ENCODE measurements at places on chromosomes 11 and 22.

- no peak for DNase-seq
These were observed 256.3 kb upstream of the ARHGAP20 start for GRCh38 chr11:110968348-110969062.

DNA sequence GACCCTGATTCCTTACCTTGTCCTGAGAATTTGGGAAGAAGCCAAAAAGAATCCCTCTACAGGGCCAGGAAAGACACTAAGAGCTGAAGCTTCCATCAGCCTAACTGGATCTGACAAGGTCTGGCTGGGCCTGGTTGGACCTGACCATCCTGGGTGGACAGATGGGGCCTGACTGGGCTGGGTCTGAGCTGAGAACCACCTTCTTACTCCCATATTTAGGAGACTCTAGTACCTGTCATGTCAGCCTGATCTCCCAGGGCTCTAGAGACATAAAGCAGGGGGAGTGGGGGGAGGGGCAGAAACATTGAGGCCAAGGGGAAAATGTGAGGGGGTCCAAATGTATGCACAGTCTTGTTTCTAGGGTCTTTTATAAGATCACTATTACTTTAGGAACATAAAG is 129.9 kb downstream of the BUD13 start:
- DNase-seq = no peak

DNA sequence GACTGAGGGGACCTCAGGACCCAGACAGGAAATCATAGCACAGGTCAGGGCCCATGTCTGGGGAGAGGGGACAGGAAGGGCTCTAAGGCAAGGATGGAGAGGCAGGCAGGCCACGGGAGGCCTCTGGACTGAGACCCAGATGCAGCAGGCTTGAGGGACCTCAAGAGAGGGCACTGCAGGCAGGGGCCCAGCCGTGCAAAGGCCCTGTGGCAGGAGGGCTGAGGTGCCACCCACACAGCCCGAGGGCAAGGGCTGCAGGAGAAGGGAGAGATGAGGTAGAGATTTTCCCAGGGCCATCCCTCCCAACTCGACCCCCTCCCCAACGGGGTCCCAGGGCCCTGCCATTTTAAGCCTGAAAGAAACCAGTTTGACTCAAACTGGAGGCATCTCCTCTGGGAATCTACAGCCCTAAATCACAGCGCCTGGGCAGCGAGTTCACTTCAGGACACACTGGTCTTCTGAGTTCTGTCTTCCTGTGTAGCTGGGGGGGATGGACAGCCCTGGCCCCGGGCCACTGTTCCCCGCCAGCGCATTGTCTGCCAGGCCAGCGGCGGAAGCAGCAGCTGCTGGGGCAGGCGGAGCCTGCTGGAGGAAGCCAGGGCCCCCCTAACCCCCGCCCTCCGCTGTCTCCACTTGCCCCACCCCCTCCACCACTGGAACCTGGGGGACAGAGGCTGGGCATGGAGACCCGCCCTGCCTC is 20.3 kb upstream of the WNT7B start:
- peak; percentile 56 for DNase-seq

DNA sequence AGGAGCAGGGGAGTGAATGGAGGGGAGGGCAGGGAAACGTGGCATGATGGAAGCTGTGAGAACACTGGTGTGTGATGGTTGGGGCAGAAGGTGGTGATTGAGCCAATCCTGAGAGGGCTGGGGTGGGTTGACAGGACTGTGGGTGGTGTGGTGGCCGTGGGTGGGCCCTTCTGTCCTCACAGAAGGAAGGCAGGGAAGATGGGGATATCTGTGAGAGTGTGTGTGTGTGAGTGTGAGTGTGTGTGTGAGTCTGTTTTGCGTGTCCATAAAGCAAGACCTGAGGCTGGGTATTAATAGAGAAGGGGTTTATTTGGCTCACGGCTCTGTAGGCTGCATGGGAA is 13.0 kb downstream of the TPCN2 start:
- DNase-seq = no peak

DNA sequence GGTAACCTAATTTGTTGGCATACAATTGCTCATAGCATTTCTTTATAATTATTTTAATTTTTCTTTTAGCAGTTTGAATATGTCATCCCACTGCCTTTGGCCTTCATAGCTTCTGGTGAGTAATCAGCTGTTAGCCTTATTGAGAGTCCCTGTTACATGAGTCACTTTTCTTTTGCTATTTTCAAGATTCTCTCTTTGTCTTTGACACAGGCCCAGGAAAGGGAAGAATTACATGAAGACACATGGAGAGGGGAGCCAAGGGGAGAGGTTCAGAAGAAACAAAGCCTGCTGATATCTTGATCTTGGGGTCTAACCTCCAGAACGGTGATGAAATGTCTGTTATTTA is 418.2 kb downstream of the METTL15 start:
- DNase-seq = no peak

DNA sequence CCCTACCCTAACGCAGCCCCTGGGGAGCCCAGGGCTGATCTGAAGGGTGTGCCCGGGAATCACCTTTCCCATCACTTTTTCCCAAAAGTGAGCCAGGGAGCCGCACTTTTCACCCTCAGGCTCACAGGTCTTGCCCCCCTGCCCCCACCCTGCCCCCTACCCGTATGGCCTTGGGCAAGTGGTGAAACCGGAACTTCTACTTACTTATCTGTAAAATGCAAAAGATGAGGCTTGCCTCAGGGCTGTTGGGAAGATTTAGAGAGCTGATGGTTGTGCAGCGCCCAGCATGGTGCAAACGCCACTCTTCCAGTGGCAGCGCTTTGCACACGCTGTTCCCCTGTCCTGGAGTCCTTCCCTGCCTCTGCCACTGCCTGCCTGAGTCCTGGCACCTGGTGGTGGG is 8.0 kb downstream of the SYT12 start:
- no peak for DNase-seq

DNA sequence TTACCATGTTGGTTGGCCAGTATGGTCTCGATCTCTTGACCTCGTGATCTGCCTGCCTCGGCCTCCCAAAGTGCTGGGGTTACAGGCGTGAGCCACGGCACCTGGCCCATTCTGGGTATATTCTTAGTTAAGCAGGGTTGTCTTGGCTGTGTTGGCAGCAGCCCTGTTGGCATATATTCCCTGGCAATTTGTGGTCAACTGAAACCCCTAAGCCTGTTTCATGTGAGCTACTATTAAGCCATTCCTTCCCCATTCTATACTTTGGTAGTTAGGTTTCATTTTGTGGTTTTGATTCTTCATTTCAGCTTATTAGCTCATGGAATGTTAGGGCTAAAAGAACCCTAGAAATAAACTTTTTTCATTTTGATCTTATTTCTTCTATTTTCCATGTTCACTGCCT is 22.2 kb upstream of the IL18BP start:
- DNase-seq = no peak

DNA sequence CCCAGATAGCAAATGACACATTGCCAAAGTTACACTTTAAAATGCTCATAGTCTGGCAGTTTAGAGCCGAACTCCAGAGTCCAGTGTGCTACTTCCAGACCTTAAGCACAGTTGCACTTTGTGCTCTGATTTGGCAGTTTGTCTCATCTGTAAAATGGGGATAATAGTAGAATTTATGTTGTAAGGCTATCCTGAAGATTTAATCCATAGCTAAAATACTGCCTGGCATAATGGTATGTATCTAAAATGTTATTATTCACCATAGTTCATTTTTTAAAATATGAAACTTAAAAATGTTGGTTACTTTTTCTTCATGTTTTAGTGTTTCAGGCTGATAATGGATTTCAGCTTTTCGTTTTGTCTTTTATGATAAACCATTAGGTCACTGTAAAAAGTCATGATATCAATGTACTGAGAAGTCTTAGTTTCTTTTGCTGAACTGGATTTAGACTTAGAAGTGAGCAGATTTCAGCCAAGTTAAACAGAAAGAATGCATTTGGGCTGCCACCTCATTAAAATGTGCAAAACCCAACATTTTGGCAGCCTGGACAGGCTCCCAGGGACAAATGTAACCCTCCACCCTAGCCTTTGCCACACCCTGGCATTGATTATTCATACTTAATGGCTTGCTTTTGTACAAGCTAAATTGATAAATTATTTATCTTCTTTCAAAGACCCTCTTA is 933 bp downstream of the OLFML1 start:
- DNase-seq = no peak

GRCh38 chr22:37312549-37313183 is 30.4 kb downstream of the CYTH4 start:
- no peak for DNase-seq

DNA sequence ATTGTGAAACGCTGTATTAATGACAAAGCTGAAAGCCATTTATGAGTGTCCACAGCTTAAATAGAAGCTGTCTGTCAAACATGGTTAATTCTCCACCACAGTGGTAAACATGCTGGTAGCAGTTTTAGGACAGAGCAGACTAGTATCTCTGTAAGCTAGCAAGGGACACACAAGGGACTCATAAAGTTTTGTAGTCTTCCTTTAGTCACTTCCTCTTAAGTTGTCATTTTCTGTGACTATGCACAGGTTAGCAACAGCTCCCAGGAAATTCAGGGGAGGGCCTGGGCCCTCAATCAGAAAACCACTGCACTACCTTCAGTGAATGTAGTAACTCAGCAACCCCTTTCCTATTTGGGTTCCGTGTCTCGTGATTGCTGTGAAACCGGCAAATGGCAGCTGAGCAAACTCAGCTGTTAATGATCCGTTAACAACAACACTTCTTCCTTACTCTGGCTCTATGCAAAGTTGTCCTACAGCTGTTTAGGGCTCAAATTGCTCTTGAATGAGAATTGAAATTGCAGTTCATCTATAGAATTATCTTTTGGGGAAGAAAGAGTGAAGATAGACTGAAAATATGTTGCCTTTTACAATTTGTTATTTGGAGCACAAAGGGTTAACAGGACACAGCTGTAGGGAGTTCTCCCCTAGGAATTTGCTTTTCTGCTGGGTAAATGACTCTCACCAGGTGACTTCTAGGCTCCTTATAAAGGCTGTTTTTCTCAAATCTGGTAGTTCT is at the start of gene MMP26:
MMP26 (plus strand) TSS at position 731 of the 736 bp plus-strand sequence.
- DNase-seq = peak; percentile 36

DNA sequence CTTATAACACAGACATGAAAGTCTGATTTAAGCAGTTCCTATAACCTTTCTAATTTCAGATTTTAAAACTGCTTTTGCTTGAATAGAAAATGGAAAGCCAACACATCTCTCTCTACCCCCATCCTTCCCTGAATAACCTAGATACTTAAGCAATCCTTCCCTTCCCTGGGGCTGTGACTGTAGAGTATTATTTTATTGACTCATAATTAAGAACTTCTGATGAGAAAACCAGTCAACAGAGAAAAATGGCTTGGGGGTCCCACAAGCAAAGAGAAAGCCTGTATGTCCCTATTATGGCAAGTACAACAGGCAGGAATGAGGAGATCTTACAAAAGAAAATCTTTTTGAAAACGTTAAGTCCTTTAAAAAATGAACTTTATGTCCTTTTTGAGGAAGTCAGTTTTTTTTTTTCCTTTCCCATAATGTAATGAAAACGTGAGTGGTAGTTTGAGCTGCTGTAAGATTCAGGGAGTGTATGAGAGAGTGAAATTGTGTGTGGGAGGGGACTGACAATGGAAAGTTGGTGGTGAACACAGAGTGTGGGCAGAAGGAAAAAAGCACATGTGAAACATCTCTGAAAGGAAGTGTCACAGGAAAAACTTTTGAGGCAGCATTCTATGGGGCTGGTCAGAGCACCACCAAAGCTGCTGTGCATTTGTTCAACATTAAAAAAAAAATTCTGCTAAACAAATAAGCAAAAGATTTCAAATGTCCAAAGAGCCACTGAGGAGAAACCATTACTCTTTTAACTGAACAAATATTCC is 154.6 kb downstream of the MAML2 start:
- peak; percentile 69 for DNase-seq

- DNase-seq = no peak
These were observed 61.0 kb upstream of the GLYATL1B start for GRCh38 chr11:59025097-59025496.

- DNase-seq = no peak
These were observed 2.1 kb downstream of the NRIP3 start for GRCh38 chr11:9001736-9002135.

- DNase-seq = peak; percentile 69
These were observed 612 bp downstream of the XBP1 start for GRCh38 chr22:28799606-28800307.

- DNase-seq = no peak
These were observed 13.0 kb upstream of the MYEOV start for GRCh38 chr11:69280994-69281393.

GRCh38 chr11:68690671-68691401 is 6.5 kb downstream of the GAL start:
- no peak for DNase-seq

GRCh38 chr22:22787786-22788459 is 99.7 kb upstream of the IGLL5 start:
- peak; percentile 72 for DNase-seq

DNA sequence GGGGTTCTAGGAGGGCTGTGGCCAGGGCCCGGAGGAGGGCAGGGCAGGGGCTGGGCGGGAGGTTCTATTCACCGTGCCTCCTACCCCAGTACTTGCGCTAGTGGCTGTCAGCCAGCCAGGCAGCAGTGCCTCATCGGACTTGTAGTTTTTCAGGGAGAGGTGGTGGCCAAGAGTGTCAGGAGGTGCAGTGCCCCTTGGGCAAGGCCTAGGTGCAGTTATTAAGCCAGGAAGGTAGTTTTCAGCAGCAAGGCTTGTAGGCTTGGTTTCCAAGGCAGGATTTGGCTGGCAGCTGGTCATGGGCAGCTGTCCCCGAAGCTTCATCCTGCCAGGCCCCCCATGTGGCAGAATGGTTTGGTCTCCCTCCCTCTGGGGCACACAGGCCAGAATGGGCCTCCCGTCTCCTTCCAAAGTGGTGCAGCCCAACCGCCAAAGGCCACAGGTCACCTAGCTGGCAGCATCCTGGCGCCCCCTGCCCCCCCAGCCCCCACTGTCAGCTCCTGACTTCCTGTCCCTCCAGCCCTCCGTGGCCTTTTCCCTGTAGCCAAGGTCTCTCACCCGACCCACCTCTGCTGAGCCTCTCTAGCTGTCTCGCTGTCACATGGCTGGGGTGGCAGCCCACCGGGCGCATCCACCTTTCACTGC is 8.5 kb downstream of the CCDC88B start:
- DNase-seq = no peak

GRCh38 chr11:75301601-75302345 is 49.7 kb downstream of the ARRB1 start:
- no peak for DNase-seq

DNA sequence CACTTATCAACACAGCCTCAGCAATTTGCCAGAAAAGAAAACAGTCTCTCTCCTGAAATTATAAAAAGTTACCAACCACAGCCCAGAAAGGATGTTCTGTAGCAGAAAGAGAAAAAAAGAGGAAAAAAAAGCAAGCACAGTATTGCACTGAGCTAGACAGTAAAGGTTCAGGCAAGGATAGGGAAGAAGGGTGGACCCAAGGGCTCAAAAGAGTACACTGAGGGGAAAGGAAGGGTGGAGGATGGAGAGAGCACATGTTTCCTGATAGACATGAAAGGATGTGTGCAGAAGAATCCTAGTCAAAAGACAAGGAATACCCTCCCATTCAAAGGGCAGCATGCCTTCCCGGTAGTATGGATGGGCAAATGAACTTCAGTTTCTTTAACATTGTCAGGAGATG is 59.1 kb downstream of the RRAS2 start:
- no peak for DNase-seq

GRCh38 chr11:12762696-12763324 is 88.6 kb downstream of the TEAD1 start:
- DNase-seq = no peak

All from GM12865 (cell line).